NCI-H2081 treated with DMSO at 0.1 percent for 48 hours (cell line): ENCODE measurements at places on chromosomes 13 and 19.

DNA sequence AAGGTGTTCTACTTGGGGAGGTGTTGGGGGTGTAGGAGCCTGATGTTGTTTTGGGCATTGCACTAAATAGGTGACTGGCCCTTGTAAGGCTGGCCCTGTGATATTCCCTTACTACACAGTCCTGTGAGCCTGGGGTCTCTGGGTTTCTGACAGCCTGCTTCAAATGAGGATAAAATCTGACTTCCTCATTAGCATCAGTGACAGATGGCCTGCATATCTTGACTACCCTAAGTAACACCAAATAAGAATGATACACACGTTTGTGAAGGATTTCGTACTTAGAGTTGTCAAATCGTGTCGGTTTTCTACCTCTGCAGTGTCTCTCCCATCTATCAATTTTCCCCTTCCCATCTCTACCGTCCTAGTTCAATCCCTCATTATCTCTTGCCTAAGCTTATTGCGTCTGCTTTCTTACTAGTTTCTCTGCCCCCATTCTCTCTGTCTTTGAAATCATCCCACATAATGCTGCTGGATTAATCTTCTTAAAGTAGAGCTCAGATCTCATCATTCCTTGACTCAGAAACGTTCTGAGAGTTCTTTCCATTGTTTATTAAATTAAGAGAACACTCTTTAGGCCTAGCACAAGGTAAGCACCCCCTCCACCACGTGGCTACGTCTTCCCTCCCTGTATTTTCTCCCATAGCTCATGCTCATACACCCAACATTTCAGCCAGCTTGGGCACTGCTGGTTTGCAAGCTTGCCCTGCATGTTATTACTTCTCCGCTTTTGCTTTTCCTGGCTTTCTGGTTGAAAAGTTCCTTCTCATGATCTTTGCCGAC, 26.2 kb upstream of the CNMD start:
- no peak for DNase-seq

DNA sequence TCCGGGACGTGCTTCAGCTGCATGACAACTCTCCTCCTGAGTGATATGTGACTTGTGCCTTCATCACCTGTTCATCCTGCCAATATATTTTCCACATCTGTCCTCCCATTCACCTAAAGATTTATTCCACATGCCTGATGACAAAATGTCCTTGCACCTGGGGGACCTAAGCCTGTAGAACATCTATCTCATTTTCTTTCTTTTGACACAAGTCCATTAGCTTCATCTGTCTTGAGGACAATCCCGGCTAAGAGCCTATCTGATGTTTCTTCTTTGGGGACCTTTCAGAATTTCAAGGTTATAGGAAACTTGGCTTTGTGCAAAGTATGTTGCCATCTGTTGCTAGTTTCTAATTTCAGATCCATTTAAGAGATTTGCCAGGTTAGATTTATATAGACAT, 41.1 kb downstream of the ITGBL1 start:
- no peak for DNase-seq

GRCh38 chr13:20301403-20302071, 69.4 kb upstream of the GJB6 start:
- DNase-seq, result no peak

- no peak for DNase-seq
Measured at GRCh38 chr19:56712611-56713276, 41.2 kb upstream of the ZNF835 start.

DNA sequence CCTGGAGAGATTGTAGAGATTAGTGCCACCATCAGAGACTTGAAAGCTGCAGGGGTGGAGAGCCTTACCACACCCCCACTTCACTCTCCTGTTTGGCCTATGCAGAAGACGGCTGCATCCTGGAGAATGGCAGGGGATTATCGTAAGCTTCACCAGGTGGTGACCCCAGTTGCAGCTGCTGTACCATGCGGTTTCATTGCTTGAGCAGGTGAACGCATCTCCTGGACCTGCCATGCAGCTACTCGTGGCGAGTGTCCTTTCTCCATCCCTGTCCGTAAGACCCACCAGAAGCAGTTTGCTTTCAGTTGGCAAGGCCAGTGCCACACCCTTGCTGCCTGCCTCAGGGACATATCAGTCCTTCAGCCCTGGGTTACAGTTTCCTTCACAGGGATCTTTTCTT, 21.2 kb downstream of the PPP5C start:
- no peak for DNase-seq

DNA sequence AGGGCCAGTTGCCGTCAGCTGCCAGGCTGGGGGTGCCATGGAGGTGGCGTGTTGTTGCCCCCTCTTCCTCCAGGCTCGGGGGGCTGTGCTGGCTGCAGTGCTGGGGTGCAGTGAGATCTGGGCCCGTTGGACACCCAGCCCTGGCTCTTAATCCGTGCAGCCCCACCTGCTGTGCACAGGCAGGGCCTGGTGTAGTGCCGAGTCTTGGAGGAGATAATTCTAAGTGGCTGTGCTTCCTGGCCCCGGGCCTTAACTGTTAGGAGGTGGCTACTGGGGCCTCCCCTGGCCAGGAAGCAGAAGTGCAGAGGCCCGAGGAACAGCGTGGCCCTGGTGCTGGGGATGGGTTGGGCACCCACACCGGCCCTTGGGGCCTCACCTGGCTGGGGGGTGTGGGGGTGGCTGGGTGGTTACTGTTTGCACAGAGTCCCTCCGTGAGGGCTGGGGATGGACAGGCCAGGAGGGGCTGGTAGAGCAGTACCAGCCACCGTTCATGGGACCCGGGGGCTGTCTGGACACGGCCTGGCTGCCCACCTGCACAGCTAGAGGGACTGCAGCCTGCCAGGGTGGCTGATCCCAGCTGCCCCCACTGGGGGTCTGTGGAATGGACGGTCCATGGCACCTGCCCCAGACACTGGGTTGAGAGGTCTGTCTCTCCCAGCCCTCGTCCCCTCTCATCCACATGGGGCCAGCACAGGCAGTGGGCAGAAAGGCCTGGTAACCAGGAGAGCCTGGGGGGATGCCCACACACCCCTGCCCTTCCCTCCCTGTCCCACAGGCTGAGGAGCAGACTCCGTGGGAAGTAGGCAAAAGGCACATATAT, 3.3 kb downstream of the GPX4 start:
- DNase-seq, result no peak
